ENCODE measurements at places on chromosomes 7 and 10. TPM values are rescaled to one million over a fixed set of nuclear protein-coding genes. Genes with fewer than 3 reads are reported as not detected.
A peak's percentile ranks its signal among the peaks of the same experiment; 100 is the strongest.

The EEPD1 gene
- 10.4 TPM for total RNA-seq

The RBP3 gene
- total RNA-seq: not detected

DNA sequence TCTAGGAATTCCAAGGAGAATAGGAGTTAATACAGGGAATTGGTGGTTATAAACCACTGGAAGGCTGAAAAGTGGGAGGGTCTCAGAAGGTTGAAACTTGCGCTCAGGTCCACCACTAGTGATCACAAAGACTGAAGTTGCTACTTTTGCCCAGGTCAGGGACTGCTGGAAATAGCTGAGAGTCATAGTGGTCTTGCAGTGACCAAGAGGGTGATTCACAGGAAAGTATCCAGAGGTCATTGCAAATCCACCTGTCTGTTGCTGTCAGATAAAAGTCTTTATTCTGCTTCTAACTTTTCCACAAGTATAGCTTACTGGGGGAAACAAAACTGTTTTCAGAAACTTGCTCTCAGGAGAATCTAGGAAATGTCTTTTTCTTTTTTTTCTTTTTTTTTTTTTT, 211.5 kb upstream of the PRSS1 start:
- DNase-seq: no peak

- no peak for DNase-seq
These were observed 28.1 kb downstream of the STAMBPL1 start for GRCh38 chr10:88908194-88908593.

DNA sequence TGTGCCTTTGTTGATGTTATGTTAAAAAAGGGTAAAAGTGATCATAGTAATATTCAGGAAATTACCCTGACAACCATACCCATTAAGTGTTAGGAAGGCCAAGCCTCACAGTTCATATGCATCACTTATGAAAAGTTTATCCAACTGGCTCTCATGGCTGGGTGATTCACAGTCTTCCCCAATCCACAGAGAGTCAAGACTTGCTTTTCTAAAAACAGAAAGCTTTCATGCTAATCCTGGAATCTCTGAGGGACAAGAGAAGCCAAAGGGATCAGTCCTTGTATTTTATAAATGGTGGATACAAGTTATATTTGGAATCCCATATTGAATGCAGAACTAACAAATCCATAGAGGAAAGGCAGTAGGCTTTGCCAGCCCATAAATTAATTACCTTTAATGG, 218.3 kb downstream of the JAZF1 start:
- no peak for DNase-seq

GRCh38 chr7:105250706-105251105, 138.0 kb downstream of the SRPK2 start:
- no peak for DNase-seq

- no peak for DNase-seq
These were observed 3.3 kb downstream of the LFNG start for GRCh38 chr7:2522780-2523433.

DNA sequence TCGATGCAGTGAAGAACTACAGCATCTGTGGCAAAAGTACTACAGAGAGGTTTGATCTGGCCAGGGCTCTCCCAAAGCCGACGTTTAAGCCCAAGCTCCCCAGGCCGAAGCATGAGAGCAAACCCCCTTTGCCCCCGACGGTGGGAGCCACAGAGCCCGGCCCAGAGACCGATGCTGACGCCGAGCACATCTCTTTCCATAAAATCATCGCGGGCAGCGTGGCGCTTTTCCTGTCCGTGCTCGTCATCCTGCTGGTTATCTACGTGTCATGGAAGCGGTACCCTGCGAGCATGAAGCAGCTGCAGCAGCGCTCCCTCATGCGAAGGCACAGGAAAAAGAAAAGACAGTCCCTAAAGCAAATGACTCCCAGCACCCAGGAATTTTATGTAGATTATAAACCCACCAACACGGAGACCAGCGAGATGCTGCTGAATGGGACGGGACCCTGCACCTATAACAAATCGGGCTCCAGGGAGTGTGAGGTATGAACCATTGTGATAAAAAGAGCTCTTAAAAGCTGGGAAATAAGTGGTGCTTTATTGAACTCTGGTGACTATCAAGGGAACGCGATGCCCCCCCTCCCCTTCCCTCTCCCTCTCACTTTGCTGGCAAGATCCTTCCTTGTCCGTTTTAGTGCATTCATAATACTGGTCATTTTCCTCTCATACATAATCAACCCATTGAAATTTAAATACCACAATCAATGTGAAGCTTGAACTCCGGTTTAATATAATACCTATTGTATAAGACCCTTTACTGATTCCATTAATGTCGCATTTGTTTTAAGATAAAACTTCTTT, 2.3 kb downstream of the LRRTM3 start:
- DNase-seq: peak; percentile 78

DNA sequence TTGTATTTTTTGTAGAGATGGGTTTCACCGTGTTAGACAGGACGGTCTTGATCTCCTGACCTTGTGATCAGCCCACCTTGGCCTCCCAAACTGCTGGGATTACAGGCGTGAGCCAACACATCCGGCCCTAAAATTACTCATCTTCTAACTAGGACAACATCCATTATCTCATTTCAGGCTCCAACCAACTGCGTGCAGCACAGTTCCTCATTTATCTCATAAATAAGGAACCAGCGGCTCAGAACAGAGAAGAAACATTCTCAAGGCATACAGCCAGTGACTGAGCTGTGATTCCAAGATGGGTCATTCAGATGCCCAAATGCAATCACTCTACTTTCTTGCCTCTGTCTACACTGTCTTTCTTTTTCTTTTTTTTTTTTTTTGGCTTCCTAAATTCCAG, 356.1 kb downstream of the ELMO1 start:
- DNase-seq: no peak

DNA sequence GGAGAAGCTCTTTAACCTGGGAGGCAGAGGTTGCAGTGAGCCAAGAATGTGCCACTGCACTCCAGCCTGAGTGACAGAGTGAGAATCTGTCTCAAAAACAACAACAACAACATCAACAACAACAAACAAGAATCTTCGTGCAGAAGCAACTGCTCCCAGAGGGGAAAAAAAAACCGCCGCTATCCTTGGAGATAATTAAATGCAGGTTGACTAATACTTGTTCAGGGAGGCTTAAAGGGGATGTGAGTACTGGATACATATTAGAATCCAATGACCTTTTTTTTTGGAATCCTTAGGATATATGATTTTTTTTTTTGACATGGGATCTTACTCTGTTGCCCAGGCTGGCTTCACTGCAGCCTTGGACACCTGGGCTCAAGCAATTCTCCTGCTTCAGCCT, 89.6 kb upstream of the FAM171A1 start:
- DNase-seq: no peak

DNA sequence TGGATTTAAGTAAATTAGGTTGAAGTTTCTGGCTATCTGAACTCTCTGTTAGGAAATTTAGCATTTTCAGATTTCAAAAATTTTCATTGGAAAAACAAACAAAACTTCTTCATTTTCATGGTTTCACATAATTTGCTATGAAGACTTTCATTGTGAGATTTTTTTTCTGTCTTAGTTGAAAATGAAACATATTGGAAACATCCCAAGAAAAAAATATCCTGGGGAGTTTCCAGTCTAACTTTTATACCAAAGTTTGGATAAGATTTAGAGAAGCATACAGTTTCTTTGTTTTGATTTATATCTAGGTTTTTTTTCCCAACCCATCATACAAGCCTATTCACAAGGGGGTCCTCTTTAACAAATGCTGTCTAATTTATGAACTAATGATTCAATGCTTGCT, 300.5 kb upstream of the SEMA3A start:
- no peak for DNase-seq

GRCh38 chr10:44196336-44196735, 188.6 kb downstream of the CXCL12 start:
- DNase-seq: no peak
